ENCODE measurements at places on chromosomes 11 and 22.
A peak's percentile ranks its signal among the peaks of the same experiment; 100 is the strongest.

DNA sequence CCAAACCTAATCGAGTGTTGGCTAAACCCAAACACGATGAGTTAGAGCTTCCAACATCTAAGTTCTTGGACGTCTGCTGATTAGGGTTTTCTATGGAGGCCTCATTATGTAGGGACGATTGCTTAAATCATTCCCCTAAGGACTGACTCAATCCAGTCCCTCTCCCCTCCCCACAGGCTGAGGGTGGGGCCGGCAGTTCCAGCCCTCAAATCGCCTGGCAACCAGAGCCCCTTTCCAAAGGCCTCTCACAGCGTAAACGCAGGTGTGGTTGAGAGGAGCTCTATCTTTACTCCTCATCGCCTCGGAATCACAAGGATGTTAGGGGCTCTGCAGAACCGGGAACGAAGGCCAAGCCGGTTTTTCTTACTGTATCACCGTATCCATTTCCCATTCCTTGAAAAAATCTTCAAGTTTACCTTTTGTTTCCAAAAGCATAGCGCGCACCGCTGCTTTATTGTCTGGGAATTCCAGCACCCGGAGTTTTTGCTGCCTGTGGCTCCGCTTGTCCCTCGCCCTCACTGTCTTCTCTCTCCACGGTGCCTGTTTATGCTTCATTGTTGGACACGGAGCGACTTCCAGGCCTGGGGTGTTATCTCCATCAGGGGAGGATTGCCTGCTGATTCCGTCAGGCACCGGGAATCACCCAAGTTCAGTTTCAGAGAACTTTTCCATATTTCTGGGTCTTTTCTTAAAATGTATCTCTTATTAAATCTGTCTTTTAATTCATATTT is 13.8 kb upstream of the IFITM3 start:
- no peak for DNase-seq

- no peak for DNase-seq
These were observed 51.2 kb downstream of the PTPRJ start for GRCh38 chr11:48031602-48032001.

DNA sequence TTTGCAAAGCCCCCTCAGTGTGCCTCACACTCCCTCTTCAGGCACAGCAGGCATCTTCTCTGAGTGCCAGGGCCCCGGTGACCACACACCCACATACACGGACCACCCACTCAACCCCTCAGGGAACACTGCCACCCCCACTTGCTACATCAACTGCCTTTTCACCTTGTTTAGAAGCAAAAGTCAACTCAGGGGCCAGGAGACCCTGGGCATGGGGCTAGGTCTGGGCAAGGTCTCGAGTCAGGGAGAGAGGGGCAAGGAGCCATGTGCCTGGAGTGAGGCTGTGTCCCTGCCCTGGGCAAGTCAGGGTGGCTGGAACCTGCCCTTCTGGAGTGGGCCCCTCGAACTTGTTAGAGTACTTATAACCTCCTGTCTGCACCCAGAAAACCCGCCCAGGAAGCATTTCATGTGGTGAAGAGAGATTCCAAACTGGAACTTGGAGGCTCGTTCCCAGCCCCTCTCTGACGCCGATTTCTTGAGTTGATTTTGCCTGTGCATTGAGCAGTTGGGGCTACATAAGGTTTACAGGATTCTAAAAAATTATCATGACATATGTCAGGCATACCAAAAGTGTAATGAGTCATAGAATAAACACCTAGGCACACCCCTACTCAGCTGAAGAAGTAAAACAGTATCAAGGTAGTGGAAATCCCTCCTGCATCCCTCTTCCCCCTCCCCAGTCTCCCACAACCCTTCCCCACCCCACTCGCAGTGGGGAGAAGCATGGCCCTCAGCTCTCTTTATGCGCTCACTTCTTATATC is 74.3 kb downstream of the MYEOV start:
- no peak for DNase-seq

DNA sequence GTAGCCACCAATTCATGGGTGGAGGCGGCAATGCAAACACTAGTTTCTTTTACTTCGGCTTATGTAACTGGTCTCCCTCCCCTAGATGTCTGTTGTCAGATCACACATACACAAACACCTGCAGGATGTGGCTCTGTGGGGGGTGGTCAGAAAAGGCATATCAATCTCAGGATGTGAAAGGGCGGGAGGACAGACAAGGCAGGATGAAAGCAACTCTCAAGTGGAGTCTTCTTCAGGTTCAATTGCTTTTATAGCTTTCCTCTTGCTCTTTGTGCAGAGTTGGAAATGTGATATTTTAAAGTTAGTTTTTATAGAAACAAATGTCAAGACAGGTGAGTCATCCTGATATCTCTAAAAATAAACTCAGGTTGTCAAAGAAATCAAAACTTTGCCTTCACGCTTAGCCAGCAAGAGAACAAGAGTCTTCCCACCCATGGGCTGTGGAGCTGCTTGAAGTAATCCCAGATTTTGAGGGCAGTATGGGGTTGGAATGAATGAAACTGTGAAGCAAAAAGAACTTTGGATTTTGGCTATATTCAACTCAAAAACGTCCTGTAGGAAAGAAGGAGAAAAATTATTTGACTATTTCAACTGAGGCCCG is 423.4 kb downstream of the GUCY1A2 start:
- no peak for DNase-seq

DNA sequence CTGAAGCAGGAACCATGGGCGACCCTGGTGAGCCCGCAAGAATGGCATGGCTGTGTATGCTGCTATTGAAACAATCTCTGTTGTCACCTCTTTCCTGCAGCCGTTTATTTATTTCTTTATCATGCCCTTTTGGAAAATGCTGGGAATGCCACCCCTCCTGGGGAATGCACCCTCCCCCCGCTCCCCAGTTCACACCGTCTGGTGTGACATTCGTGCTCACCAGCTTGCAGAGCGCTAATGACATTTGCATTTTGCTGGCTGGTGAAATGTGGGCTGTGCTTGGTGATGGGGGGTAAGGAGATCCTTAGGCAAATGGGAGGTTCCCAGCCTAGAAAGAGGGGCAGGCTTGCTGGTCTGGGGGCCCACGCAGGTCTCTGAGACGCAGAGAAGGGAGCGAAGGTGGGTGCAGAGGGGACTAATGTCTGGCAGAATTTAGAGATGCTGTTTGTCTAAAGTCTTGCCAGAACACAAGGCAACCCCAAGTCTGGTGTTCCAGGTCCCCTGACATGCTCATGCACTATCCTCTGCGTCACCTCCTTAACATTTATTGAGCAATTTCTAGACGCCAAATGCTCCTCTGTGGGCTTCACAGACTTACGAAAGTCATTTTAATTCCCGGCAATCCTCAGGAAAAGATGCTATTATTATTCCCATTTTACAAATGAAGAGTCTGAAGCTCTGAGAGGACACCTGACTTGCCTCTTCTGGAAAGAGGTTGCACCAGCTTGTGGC is 91.7 kb downstream of the TP53I11 start:
- no peak for DNase-seq

DNA sequence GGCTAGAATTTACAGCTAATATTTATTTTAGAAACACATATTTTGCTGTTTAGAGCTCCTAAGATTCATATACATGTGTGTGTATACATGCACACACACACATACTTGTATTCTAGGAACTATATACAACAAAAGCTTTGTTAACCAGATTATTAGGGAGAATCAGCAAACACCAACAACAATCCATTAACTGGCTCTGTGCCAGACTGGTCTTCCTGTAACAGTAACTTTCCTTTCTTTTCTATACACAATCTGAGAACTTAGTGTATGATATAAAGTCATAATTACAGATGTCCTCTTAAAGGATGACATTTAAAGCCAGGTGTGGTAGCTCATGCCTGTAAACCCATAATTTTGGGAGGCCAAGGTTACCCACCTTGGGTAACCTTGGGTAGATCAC is 49.5 kb upstream of the CLNS1A start:
- DNase-seq, result no peak

GRCh38 chr11:131906963-131907362 is 536.5 kb downstream of the NTM start:
- DNase-seq, result no peak

- DNase-seq, result no peak
These were observed 40.3 kb downstream of the RIBC2 start for GRCh38 chr22:45453764-45454163.

- peak; percentile 5 for DNase-seq
These were observed at the start of gene YAP1 for GRCh38 chr11:102109896-102110760. TSS of gene YAP1 (plus strand) at chr11:102110447. CDS start at chr11:102110849, 402 bp downstream.

DNA sequence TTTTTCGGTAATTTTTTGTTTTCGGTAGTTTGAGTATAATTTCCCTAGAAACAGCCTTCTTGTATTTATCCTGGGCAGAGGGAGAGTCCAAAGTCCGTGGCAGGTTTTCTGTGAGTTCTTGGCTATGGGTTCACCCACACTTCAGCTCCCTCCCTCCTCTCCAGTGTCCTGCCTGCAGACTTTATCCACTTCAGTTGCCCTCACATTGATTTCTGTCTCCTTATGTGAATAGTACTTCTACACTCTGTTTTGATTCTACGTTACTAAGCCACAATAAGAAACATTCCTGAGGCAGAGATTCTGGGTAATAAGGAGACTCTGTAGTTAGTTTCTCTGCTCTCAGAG is 868.6 kb downstream of the METTL15 start:
- DNase-seq, result no peak

- no peak for DNase-seq
These were observed 8.9 kb downstream of the SLC15A3 start for GRCh38 chr11:60942970-60943565.

- no peak for DNase-seq
These were observed 49.4 kb upstream of the ARHGAP42 start for GRCh38 chr11:100637706-100638105.

DNA sequence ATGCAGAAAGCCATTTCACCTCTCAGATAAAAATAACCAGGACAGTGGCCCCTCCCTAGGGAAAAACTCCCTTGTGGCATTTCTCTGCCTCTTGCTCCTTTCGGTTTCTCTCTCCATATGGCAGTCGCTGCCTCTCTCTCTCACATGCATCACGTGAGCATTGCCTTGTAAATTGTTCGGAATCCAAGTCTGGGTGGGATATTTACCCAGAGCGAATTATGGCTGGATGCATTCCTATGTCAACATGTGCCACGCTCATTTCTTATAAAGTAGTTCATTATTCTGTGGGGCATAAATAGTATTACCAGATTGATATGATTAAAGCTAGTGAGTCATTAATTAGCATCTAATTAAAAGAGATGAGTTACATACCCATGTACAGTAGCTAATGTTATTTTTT is 392.9 kb downstream of the INSC start:
- DNase-seq, result no peak

DNA sequence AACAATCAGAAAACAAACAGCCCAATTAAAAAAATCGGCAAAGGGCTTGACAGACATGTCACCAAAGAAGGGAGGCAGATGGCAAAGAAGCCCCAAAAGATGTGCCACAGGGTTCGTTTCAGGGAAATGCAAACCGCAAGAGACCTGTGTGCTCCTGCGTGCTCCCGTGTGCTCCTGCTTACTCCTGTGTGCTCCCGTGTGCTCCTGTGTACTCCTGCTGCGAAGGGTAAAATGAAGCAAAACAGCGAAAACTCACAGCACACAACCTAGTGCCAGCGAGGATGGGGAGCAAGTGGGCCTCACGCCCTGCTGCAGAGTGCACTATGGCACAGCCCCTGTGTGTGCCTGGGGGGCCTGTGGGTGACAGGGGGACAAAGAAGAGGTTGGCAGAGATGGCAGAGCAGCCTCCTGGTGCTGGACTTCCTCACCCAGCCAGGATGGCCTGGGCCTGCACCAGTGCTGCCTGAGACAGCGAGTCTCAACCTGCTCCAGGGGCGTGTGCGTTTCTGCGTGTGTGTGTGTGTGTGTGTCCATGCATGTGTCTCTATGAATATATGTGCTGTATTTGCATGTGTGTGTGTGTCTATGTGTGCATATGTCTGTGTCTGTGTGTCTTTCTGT is 14.0 kb downstream of the ASCL2 start:
- DNase-seq, result no peak
